ENCODE measurements at places on chromosomes 5 and 9. TPM values are rescaled to one million over a fixed set of nuclear protein-coding genes. Genes with fewer than 3 reads are reported as not detected.

Gene CDKN2B
- 2.4 TPM for total RNA-seq

Gene IL3
- total RNA-seq = not detected

Gene AGXT2
- not detected for total RNA-seq

Gene ARSI
- total RNA-seq = 0.68 TPM

Gene IL9
- total RNA-seq = not detected

Gene FOXD4L3
- not detected for total RNA-seq

Gene ACOT12
- total RNA-seq = not detected

Gene BTNL8
- 0.19 TPM for total RNA-seq

Gene TAF1L
- under 0.01 TPM for total RNA-seq

Gene ESM1
- 70.8 TPM for total RNA-seq

Gene DPH7
- 30.8 TPM for total RNA-seq

Gene ATP6V1G1
- total RNA-seq = 176 TPM

Gene PLEKHG4B
- total RNA-seq = not detected

Gene REXO4
- total RNA-seq = 16.2 TPM

Gene HRH2
- total RNA-seq = not detected

Gene RIOK2
- 23.3 TPM for total RNA-seq

Gene PRRT1B
- total RNA-seq = not detected

Gene RIC1
- total RNA-seq = 34.2 TPM
